Fibroblast of skin of scalp (primary cell): ENCODE measurements at places on chromosomes 11 and 22.

GRCh38 chr11:66448523-66448922 lies 9.9 kb upstream of the MRPL11 start:
- DNase-seq = no peak

GRCh38 chr11:77324508-77324907 lies 23.0 kb upstream of the GDPD4 start:
- no peak for DNase-seq

DNA sequence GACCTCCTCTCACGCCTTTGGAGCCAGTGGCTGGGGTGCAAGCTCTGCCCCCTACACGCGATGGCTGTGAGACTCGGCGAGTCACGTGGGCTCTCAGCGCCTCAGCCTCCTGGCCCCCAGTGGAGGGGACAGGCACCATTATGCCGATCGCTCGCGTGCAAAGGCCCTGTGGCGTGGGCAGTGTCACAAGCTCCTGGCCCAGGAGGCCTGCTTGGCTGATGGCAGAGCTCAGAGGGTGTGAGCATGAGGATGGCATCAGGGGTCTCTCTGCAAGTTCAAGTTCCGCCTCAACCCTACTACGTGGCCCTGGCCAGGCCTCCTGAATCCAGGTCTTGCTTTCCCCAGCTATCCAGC lies 90.8 kb upstream of the KCNQ1OT1 start:
- no peak for DNase-seq

GRCh38 chr11:128891913-128892398 lies 800 bp downstream of the KCNJ5 start:
- DNase-seq = no peak

DNA sequence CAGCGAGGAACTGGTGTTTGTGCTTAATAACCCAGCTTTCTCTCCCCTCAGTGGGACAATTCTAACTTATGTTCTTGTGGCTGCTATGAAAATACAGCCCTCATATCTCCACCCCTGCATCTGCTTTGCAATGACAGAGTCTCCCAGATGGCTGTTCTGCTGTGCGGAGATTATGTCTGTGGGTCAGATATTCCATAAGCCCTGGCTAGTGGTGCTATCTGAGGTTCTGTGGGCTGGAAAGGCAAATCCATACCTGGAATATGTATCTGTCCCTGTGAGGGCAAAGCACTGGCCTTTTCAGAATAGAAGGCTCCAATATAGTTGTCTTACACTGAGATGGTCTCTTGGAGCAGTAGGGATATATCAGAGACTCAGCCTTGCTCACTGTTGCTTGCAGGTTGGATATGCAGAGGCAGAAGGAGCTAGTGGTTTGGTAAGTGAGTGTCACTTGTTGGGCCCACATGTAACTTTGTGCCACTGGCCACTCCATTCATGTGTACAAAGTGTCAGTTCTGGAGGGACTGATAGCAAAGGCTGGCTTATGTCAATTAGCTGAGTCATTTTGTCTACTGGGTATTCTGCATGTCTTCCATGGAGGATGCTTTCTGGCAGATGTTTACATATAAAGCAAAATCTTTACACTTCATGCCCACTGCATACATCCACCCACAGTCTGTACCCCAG lies 246.6 kb downstream of the FAM76B start:
- no peak for DNase-seq

DNA sequence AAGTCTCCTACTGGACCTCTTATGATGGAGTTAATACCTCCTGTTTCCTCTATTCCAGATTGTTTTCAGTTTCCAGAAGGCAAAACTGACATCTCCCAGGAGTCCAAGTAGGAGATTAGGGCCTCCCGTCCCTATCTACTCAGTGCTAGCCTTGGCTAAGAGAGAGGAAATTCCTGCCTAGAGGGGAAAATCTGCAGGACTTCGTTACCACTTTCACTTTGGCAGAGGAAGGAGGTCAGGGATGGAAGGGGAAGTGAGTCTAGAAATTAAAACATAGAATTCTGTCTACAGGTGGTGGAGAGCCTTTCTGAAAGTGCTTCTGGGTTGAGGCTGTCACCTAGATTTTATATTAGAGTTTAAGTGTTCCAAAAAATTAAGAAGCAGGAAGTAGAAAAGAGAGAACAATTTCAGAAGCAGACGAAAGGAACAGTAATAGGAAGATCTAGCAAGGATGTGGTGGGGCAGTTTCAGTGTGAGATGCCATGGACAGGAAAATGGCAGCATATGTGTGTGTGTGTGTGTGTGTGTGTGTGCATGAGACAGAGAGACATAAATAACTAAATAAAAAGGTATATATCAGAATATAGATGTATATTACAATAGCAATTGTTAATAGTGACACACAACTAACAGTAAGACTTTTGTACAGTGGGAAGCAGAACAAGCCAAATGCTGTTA lies 2.4 kb upstream of the TRIM68 start:
- no peak for DNase-seq

GRCh38 chr22:24271386-24271854 lies 789 bp downstream of the SPECC1L start:
- no peak for DNase-seq

GRCh38 chr22:24128631-24129262 lies 52.5 kb upstream of the SUSD2 start:
- no peak for DNase-seq

GRCh38 chr11:46981436-46981835 lies 44.9 kb downstream of the CSTPP1 start:
- DNase-seq = no peak

DNA sequence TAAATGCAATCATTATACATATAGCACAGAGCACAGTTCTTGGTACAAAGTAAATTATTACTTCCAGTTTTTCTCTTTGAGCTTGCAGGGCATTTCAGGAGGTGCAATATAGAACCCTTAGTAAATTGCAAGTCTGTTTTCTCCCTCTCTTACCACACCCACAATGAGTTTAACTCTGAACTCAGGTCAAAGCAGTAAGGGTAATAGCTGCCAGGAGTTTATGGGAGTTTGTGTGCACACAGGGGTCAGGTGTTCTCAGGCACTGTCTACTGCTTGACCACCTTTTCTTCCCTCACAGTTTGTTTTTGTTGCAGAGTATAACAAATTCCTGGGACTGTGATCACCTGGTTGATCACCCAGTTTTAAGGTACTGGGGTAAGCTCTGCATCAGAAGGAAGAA lies 478.5 kb upstream of the TENM4 start:
- DNase-seq = no peak

- DNase-seq = peak; percentile 40
Measured at GRCh38 chr11:102283116-102283485, 34.2 kb upstream of the BIRC3 start.

GRCh38 chr11:129854232-129854805 lies 38.7 kb downstream of the TMEM45B start:
- DNase-seq = no peak

DNA sequence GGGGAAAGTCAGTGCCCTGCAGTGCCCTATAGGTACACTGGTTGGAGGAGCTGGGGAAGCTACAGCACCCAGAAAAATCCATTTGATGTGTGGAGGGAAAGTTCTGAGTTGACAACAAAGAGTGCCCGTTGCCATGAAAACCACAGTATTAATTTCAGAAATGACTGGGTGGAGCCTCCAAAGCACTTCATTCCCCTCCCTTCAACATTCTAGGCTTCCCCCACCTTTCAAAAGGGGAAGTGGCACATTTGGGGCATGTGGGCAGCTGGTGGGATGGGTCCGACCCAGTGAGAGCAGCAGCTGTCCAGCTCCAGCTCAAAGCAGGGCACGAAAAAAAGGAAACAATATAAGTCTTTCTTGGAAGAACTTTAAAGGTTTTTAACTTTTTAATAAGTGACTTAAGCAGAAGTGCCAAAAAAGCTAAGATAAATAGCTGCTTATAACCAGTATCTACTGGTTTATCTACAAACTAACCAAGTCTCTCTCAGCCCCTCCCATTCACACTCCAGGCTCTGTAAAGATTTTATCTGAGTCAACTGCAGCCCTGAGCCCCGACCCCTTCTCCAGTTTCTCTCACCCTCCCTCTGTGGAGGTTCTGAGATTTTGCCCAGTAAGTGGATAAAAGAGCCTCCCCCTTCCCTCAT lies 9.0 kb upstream of the AHNAK start:
- no peak for DNase-seq

GRCh38 chr22:40951795-40952605 lies 822 bp downstream of the RBX1 start:
- peak; percentile 40 for DNase-seq

DNA sequence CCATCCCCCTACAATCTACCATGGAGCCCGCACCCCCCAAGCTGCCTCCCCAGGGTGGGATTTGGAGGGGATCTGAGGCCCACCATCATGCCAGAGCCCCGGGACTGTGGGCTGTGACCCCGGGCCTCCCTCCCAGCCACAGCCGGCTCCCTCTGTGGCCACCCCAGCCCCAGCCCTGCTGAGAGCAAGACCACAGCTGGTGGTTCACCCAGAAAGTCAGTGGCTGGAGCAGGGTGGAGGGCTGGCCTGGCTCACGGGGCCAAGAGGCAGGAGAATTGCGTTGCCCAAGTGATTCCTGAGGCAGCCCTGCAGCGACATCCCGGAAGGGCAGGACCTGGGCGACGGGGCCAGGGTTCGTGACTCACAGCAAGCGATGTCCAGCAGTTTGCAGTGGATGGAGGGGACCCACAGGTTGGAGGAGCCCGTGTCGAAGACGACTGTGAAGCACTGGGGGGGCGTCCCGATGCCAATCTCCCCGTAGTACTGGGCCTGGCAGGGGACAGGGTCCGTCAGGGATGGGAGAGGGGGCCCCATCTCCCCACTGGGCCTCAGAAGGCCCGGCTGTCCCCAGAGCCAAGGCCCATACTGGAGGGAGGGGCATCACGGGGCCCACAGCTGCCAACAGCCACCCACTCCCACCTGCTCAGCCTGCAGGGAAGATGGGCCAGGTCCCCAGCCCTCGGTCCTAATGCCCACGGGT lies 4.4 kb downstream of the CTSD start:
- DNase-seq = no peak

DNA sequence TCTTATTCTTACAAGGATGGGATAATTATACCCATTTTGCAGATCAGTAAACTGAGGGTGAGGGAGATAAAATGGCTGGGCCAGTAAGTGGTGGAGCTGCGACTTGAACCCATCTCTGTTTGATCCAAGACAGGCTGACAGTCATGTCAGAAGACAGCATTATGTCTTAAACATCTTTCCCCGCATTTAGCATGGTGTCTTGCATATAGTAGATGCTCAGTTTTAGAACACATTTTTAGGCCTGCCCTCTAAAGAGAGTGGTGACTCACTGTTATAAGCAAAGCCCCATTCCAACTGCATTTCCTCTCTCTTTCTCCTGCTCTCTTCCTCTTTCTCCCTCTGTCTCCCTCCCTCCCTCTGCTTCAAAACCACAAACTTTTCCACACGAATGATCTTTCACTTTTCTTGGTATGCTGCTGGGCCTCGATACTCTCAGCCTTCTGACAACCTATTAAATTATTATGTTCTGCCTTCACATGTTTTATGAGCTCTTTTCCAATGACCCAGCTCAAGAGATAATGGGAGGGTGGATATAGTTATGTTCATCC lies 25.2 kb downstream of the CWC15 start:
- peak; percentile 86 for DNase-seq

DNA sequence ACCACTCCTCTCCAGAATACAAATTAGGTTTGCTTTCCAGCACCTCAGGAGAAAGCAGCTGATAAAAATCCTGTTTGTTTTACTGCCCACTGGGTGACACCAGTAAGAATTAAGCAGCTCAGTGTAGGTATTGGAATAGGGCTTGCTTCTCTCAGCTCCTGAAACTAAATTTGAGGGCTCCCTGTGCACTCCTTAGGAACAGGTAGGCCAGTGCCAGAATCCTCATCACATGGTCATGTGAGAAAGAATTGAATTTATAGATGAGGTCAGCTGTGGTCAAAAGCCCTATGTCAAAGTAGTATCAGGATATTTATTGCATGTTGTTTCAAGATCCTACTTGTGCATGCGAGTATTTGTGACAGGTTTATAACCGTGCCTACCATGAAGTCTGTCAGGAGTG lies 1.0 kb downstream of the PRSS23 start:
- DNase-seq = no peak

DNA sequence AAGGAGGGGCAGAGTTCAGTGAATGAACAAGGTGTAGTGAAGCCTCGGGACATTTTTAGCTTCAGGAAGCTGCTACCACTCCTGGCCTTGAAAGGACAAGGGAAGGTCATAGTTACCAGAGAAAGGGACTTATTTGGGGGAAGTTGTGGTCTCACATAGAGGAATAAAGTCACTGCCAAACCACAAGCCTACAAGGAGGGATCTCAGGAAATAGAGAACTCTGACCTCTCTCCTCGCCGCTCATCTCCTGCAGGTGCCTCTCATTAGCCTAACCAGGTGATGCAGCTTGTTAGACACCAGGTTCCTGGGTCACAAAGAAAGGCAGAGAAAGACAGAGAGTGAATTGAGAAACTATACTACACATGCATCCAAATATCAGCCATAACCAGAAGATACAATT lies 14.3 kb upstream of the TOLLIP start:
- no peak for DNase-seq

GRCh38 chr11:11996321-11997048 lies 11.9 kb downstream of the DKK3 start:
- DNase-seq = no peak
